ENCODE measurements at places on chromosomes 16 and 17.

- DNase-seq, result no peak
These were observed 1.2 kb upstream of the BLTP2 start for GRCh38 chr17:28646039-28646754.

GRCh38 chr16:68707340-68708152, 29.5 kb upstream of the CDH1 start:
- DNase-seq, result peak; percentile 85

GRCh38 chr17:43756201-43756600, 2.4 kb downstream of the SOST start:
- DNase-seq, result no peak

- no peak for DNase-seq
These were observed 4.0 kb upstream of the DHRS13 start for GRCh38 chr17:28906706-28907438.

DNA sequence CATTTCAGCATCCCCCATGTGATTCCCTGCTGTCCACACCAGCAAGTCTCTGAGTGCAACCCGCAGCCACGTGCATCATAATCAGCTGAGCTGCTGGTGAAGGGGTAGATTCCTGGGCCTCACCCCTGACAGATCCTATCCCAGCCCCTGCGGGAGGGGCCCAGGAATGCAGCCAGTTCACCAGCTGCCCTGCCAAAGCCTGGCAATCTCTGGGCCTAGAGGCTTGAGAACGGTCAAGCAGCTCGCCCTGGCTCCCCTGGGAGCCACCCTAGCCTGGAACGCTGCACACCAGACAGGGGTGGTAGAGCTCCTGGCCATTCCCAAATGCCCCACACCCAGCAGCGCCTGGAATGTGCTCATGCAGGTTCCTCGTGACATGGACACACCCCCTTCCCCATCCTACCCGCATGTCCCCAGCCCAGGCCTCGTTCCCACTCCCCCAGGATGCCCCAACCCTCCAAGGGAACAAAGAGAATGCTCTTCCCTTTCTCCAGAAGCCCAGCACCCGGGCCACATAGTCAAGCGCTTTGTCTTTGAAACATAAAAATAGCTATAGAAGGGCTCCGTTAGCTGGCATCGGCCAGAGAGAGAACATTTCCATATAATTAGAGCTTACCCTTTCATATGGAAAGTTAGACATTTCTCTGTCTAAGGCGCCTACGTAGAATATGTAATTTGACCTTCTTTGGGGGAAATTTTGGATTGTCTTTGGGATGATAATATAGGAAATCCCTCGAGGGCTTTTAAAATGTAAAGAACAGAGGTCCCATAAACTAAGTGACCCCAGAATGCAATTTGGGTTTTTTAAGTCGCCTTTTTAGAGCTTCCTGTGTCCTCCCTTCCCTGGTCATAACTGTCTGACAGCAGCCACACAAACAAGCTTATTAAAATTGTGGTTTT, 3.4 kb downstream of the CEP295NL start:
- peak; percentile 85 for DNase-seq

Measured in upper lobe of right lung (tissue), 1 donor.